ENCODE measurements at places on chromosomes 16 and 17.

GRCh38 chr17:29682987-29683386 lies 60.3 kb upstream of the CORO6 start:
- DNase-seq, result no peak

GRCh38 chr16:55835581-55835980 lies 2.7 kb upstream of the CES1 start:
- no peak for DNase-seq

- DNase-seq, result no peak
Measured at GRCh38 chr17:81665205-81666091, 957 bp downstream of the OXLD1 start.

DNA sequence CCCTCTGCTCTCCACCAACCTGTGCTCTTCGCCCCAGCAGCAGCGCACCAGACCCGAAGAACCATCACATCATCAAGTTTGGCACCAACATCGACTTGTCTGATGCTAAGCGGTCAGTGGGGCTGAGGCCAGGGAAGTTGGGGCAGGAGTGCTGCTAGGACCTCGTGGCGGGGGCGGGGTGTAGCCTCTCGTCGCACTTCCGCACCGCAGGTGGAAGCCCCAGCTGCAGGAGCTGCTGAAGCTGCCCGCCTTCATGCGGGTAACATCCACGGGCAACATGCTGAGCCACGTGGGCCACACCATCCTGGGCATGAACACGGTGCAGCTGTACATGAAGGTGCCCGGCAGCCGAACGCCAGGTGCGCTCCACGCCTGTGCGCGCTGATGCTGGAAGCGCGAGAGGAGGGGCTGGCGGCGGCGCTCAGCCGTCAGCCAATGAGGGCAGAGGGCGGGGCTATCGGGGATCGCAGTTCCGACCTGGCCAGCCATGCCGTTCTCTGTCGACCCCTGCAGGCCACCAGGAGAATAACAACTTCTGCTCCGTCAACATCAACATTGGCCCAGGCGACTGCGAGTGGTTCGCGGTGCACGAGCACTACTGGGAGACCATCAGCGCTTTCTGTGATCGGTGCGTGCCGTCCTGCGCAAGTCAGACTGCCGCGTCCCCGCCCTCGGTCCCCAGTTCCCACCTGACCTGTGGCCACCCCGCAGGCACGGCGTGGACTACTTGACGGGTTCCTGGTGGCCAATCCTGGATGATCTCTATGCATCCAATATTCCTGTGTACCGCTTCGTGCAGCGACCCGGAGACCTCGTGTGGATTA lies 3.2 kb upstream of the TMEM88 start:
- peak; percentile 84 for DNase-seq

DNA sequence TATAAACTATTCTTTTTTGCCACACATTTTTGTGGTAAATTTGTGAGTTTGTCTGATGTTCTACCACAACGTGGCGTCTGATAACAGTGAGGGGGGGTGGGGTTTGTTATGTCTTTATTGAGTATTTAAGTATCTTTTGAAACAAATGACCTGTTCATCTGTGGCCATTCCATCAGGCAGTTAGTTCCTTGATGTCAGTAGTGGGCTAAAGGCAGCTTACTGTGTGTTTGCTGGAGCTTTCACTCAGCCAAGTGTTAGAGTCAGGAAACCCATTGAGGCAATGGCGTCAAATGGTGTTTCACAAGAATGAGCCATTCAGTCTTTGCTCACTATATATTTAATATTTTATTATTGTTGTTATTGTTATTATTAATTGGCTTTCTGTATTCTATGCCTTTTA lies 28.0 kb downstream of the NQO1 start:
- DNase-seq, result no peak

DNA sequence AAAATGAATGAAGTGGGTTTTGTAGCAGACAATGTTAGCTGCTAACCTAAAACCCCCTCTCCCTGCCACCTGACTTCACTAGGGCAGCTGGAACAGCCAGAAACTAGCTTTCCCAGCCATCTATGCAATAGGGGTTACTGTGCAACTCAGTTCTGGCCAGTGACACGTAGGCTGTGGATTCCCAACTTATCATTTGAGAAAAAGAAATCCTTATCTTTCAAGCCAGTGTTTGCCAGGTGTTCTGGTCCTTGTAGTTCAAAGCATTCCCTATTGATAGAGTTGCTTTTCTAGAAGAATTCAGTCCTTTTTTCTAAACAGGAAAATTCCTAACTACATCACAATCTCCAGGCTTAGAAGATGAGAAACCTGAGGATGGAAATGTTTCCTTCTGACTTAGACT lies 144.5 kb upstream of the ELAC2 start:
- DNase-seq, result no peak

- DNase-seq, result no peak
Measured at GRCh38 chr17:65085397-65085796, 28.9 kb upstream of the GNA13 start.

GRCh38 chr17:50209472-50210239 lies 8.2 kb upstream of the COL1A1 start:
- DNase-seq, result no peak

GRCh38 chr17:81170727-81171494 lies 4.9 kb upstream of the AATK start:
- DNase-seq, result no peak

- DNase-seq, result no peak
Measured at GRCh38 chr16:27618606-27619327, 68.8 kb downstream of the KATNIP start.

DNA sequence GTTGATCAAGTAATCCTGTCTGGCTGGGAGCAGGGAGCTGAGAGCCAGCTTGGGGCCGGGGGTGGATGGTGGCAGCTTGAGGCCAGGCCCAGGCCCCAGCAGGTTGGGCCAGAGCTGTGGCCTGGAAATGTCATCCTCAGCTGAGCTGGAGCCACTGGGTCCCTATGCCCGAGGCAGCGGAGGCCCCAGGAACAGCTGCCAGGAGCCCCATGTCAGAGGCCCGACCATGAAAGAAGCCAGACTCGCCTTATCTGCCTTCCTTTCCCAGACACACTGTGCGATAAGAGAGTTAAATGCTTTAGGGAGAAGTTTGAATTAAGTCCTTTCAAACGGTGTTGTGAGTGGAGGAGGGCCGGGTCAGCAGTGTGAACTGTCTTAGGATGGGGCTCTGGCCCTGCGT lies 3.5 kb downstream of the SMTNL2 start:
- no peak for DNase-seq

- DNase-seq, result no peak
Measured at GRCh38 chr17:64133546-64134215, 3.7 kb upstream of the ERN1 start.

DNA sequence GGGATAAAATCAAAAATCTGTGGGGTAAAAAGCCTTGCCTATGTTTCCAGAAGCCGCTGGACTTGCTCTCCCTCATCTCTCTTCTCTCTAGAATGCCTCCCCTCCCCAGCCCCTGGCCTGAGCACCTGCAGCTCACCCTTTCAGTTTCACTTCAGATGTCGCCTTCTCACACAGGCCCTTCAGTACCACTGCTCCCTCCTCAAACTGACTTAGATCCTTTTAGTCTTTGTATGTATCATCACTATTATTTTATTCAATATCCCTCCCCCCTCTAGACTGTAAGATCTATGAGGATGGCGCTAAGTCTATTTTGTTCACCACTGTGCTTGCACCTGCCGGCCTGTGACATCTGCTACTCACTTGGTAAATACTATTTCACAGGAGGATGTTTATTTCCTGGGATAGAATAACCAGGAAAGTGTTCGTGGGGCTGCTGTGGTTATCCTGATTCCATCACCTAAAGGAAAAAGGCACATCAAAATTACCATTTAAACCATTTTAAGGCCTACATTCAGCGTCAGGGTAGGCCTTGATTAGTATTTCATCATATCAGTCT lies 122.3 kb downstream of the MRTFB start:
- no peak for DNase-seq

DNA sequence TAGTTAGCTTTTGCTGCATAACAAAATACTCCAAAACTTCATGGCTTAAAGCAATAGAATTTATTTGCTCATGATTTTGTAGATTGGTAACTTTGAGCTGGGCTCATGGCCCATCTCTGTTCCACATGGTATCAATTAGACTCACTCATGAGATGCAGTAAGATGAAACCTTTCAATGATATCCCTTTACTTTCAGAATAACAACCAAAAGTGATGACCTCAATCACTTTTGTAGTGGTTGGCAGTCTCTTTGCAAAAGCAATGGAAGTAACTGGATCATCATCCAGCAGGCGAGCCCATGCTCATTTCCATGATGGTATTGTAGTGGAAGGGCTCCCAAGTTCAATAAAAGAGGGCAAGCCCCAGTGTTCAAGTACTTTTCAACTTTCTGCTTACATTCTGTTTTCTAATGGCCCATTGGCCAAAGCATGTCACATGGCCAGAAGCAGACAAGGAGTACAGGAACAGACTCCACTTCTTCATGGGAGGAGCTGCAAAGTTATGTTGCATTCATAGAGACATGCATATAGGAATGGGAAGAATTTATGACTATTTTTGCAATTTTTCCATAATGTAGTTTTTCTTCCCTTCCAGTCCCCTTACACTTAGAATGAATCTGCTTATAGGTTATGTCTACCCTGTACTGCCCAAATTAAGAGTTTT lies 41.7 kb downstream of the EFCAB5 start:
- no peak for DNase-seq

DNA sequence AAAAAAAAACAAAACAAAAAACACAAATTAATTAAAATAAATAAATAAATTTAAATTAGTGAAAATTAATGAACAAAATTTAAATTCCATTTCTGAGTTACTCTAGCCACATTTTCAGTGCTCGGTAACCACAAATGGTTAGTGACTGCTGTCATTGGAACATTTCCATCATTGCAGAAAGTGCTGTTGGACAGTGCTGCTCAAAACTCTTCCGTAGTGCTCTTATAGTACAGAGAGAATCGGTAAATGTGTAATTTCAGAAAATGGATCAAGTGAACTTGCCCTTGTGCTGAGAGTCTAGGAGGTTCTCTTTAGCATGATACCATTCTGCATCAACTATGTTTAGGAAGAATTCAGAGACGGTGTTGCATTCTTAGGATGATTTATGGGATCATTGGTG lies 23.7 kb downstream of the ZNRF1 start:
- no peak for DNase-seq

DNA sequence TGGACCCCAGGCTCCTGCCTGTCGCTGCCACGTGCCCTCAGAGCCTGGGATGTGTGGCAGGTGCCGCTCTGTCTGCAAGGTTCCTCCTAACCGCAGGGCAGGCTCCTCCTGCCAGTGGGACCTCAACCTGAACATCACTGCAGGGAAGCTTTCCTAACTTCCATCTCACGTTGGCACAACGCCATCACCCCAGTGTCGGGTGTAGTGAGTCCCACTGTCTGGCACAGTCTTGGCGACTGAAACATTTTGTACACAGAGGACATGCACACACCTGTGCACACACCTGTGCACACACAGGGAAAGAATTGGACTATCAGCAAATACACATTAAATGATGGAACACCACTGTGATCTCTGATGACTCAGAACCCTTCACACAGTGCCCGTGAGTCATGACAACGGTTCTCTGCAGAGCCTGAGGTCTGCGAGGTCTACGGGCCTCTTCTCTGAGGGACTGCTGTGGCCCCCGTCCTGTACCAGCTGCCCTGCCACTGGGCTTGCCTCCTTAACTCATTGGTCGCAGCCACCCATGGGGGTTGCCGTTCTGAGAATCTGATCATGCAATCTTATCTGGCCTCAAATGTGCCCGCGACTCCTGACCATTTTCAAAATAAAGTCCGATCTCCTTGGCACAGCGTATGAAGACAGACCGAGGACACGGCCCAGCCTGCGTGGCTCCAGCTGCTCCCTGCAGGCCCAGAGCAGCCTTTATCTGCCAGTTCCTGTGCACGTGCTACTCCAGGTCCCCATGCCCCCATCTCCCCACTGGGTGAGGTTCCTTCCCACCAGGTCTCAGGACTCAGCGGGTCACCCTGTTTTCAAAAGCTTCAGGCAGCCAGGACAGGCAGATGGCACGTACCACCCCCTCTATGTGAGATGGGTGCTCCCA lies 7.6 kb downstream of the CCDC57 start:
- DNase-seq, result no peak

DNA sequence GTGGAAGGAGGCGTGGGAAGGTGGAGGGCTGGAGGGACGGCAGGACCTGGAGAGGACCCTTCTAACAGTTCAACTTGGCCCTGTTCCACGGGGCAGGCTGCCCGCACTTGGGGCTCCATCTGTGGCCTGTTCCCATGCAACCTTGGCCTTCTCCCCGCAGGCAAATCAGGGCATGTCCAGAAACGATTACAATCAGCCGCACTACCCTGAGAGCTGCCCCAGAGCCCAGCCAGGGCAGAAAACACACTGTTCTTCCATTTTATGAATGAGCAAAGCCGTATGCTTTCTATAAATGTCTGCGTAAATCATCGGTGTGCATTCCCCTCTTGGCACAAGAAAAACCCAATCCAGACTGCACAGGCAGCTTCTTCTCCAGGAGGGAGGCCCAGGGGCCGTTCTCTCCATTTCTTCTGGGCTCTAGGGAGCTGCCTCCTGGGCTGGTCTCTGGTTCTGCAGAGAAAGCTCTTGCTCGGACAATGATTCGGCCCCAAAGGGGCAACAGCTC lies 228.7 kb downstream of the SOX9 start:
- DNase-seq, result no peak

DNA sequence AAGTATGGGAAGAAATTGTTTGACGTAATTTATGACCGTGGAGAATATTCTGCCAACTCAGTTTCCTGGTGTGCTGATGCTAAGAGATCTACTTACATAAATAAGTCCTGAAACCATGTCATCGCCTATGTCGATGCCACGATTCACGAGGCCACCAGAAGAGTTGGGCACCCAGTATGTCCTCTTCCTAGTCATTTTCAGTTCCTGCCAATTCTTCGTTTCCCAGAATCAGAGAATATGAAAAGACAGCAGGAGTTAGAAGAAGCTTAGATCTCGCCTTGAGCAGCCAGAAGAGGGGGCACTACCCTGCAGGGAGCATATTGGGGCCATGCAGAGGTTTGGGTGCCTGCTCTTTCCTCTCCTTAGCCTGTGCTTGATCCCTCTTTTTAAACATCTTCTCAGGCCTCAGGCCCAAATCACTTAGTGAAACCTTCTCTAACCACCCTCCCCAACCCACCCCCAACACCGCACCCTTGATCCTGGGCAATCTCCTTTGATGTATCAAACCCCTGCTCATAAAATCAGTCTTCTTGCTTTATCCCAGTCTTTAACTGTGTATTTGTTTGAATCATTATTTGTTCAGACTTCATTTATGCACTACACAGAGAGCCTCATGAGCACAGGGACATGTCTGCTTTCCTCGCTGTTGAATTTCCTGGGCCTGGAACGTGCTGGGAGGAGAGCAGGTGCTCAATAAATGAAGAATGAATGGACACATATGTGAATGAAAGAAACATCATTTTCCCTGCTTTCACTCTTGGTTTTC lies 12.2 kb upstream of the LONP2 start:
- DNase-seq, result no peak
